ENCODE measurements at places on chromosomes 12 and 14. TPM values are rescaled to one million over a fixed set of nuclear protein-coding genes. Genes with fewer than 3 reads are reported as not detected.

GRCh38 chr14:38199739-38200138, 8.0 kb upstream of the SSTR1 start:
- no peaks in the 10 kb centered on the region for H3K4me1 ChIP-seq
- H3K4me3 ChIP-seq, result no peak overlapping the region
- H3K36me3 ChIP-seq, result no peaks in the 10 kb centered on the region

GRCh38 chr12:124354400-124354799, 59.5 kb downstream of the RFLNA start:
- H3K27me3 ChIP-seq, result no peaks in the 10 kb centered on the region
- peaks cover 79% of the 10 kb centered on the region for H3K36me3 ChIP-seq
- DNase-seq, result no peak
- H3K4me3 ChIP-seq, result no peak overlapping the region

PRORP gene
- 45.6 TPM for total RNA-seq

LRRK2 gene
- total RNA-seq, result 41.3 TPM

RNASE7 gene
- not detected for total RNA-seq

DNA sequence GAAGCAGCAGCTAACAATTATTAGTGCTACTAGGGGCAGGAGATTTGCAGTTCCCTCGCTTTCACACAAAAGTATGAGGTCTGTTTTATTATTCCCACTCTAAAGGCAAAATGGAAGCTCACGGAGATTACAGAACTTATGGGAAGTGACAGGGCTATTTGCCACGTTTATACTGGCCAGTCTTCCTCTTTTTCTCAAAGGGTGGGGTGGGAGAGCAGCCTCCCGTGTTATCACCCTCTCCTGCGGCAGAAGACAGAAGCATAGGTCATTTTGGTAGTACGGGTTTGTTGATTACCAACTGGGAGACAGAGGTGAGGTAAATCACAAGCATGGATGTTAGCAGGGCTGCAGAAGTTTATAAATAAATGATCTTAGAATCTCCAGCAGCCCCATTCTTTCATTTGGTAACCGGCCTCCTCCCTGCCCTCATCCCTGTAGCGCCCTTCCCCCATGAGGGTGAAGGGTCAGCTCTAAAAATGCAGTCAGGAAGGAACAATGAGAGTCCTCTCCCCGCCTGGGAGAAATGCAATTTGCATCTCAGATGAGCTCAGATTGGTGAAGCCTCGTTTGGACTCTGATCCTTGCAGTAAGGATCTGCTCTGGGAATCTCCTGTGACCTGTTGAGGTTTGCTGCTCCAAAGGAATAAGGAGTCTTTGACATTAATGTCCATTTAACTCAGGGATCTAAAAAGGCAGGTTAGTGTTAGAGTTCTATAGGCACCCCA, 44.7 kb upstream of the SINHCAF start:
- DNase-seq, result peak; percentile 1
- no peaks in the 10 kb centered on the region for H3K36me3 ChIP-seq
- H3K4me3 ChIP-seq, result no peak overlapping the region
- peaks cover 9% of the 10 kb centered on the region for H3K4me1 ChIP-seq
- no peak overlapping the region for H3K27ac ChIP-seq
- no peaks in the 10 kb centered on the region for H3K27me3 ChIP-seq

DNA sequence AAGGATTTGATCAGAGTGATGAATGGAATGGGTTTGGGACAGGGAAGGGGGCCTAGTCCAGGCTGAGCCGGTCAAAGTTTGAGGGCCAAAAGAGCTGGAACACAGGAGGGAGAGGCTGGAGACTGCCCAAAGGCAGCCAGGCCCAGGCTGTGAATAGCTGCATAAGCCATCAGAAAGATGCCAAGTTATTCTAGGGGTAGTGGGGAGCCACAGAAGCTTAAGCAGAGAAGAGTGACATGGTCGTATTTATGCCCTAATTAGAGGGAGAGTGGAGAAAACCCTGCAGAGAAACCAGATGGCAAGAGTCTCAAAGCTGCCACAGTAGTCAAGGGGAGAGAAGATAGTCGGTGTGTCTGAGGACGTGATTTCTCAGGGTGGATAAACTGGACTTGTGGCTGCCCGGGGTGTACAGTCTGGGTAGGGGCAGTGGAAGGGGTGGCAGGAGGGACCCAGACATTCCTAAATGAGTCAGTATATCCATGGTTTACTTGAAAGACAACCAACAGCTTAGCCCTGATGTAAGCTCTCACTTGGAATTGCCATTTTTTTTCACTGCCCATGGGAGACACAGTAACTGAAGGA, 99.2 kb downstream of the PRICKLE1 start:
- DNase-seq, result no peak
- no peaks in the 10 kb centered on the region for H3K27me3 ChIP-seq
- H3K4me1 ChIP-seq, result no peaks in the 10 kb centered on the region
- H3K27ac ChIP-seq, result no peak overlapping the region
- no peak overlapping the region for H3K4me3 ChIP-seq

GRCh38 chr14:106207316-106207715, 680.9 kb downstream of the TMEM121 start:
- H3K4me3 ChIP-seq, result no peak overlapping the region
- H3K27ac ChIP-seq, result no peak overlapping the region
- no peaks in the 10 kb centered on the region for H3K36me3 ChIP-seq
- no peaks in the 10 kb centered on the region for H3K4me1 ChIP-seq

PRPH gene
- 0.39 TPM for total RNA-seq

- H3K27me3 ChIP-seq, result no peaks in the 10 kb centered on the region
- H3K4me3 ChIP-seq, result no peak overlapping the region
- H3K27ac ChIP-seq, result no peak overlapping the region
- H3K36me3 ChIP-seq, result no peaks in the 10 kb centered on the region
- no peak for DNase-seq
These were observed 1.6 kb upstream of the RNF34 start for GRCh38 chr12:121398355-121398754.

DNA sequence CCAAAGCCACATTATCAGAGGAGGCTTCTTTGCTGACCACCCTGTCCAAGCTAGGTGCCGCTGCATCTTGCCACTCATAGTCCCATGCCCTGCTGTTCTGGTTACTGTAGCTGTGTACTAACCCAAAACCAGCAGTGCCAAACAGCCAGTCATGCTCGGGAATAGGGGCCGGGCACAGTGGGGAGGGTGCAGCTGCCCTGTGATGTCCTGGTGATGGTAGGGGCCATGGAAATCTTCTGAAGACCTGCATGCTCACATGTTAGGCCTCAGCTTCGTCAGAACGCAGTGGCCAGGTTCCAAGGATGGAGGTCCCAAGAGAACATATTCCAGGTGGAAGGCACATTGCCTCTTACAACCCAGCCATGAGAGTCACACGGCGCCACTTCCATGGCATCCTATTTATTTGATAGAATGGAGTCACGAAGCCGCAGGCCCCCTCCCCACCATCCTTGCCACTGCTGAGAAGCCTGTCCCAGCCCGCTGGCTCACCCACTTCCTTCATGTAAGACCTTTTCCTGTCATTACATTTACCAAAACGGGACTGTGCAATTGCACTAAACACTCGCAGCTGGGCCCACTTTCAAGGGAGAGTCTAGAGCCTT, 48.5 kb downstream of the FAM222A start:
- H3K27ac ChIP-seq, result peak overlapping the region; percentile 48
- H3K27me3 ChIP-seq, result no peaks in the 10 kb centered on the region
- H3K4me3 ChIP-seq, result no peak overlapping the region
- no peaks in the 10 kb centered on the region for H3K4me1 ChIP-seq
- no peaks in the 10 kb centered on the region for H3K36me3 ChIP-seq
- DNase-seq, result no peak

DNA sequence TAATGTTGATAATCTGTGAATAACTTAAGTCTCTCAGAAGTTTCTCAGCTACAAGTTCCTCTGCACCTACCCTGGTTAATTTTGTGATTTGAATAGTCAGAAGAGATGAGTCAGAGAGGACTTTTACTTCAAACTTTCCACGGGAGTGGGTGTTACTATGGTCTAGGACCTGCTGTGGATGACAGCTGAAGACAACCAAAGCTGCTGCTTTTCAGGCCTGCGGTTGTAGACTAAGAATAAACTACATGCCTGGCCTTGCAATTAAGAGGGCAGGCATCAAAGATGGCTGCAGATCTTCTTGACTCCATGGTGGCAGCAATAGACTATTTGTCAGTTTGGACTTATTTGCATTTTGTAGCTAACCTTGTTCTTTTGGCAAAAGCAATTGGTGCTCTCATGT, 227.1 kb upstream of the KRR1 start:
- no peaks in the 10 kb centered on the region for H3K27me3 ChIP-seq
- H3K4me3 ChIP-seq, result no peak overlapping the region
- no peaks in the 10 kb centered on the region for H3K36me3 ChIP-seq
- no peak for DNase-seq
- H3K27ac ChIP-seq, result no peak overlapping the region

- no peak overlapping the region for H3K27ac ChIP-seq
- peaks cover 99% of the 10 kb centered on the region for H3K36me3 ChIP-seq
- no peak overlapping the region for H3K4me3 ChIP-seq
- no peaks in the 10 kb centered on the region for H3K27me3 ChIP-seq
- peak; percentile 64 for DNase-seq
These were observed 20.7 kb downstream of the XRCC3 start for GRCh38 chr14:103694572-103695026.

DNA sequence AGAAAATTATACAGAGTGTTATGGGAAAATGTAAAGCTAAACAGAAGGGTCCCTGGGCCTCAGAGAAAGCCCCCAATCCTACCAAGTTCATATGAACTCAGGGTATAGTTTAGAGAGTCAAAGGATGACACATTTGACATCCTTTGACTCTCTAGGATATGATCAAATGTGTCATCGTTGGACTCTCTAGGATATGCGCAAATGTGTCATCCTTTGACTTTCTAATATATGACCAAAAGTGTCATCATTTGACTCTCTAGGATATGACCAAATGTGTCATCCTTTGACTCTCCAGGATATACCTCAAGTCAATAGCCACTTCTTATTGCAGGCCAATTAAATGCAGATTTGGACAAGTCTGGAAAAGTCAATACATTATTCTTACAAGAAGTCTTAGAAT, 204.8 kb upstream of the IGF1 start:
- H3K4me3 ChIP-seq, result no peak overlapping the region
- no peak for DNase-seq
- H3K27ac ChIP-seq, result no peak overlapping the region
- H3K36me3 ChIP-seq, result no peaks in the 10 kb centered on the region
- no peaks in the 10 kb centered on the region for H3K27me3 ChIP-seq

- H3K4me1 ChIP-seq, result peaks cover 12% of the 10 kb centered on the region
- no peak overlapping the region for H3K27ac ChIP-seq
- no peak overlapping the region for H3K4me3 ChIP-seq
- no peaks in the 10 kb centered on the region for H3K36me3 ChIP-seq
- no peaks in the 10 kb centered on the region for H3K27me3 ChIP-seq
These were observed 3.2 kb upstream of the CLEC4A start for GRCh38 chr12:8120072-8120713.

- no peak overlapping the region for H3K4me3 ChIP-seq
- H3K4me1 ChIP-seq, result no peaks in the 10 kb centered on the region
- no peaks in the 10 kb centered on the region for H3K36me3 ChIP-seq
- no peak overlapping the region for H3K27ac ChIP-seq
These were observed 194.2 kb downstream of the NTF3 start for GRCh38 chr12:5626151-5626550.

PWP1 gene
- total RNA-seq, result 24.6 TPM

GRCh38 chr12:102317155-102317554, 119.5 kb upstream of the PMCH start:
- no peaks in the 10 kb centered on the region for H3K27me3 ChIP-seq
- no peaks in the 10 kb centered on the region for H3K36me3 ChIP-seq
- no peak overlapping the region for H3K4me3 ChIP-seq
- H3K27ac ChIP-seq, result no peak overlapping the region
- DNase-seq, result no peak
- H3K4me1 ChIP-seq, result no peaks in the 10 kb centered on the region

- no peak overlapping the region for H3K27ac ChIP-seq
- peaks cover 4% of the 10 kb centered on the region for H3K27me3 ChIP-seq
- H3K4me1 ChIP-seq, result no peaks in the 10 kb centered on the region
- no peak overlapping the region for H3K4me3 ChIP-seq
- no peaks in the 10 kb centered on the region for H3K36me3 ChIP-seq
- DNase-seq, result no peak
These were observed 54.3 kb downstream of the PRMT8 start for GRCh38 chr12:3545121-3545796.

GPN3 gene
- total RNA-seq, result 29.9 TPM

DNA sequence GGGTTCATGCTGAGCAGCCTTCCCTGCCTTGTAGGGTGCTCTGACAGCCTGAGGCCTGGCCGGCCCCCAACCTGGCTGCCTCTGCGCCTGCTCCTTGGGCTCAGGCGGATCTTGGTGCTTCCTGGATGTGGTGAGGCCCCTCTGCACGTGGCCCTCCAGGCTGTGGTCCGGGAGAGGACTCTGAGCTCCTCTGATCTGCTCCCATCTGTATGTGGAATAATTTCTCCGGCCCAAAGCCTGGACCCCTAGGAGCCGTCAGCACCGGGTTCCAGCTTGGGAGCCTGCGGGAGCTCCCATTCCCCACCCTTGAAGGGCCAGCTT, 21.3 kb upstream of the EIF2B2 start:
- H3K36me3 ChIP-seq, result no peaks in the 10 kb centered on the region
- no peaks in the 10 kb centered on the region for H3K27me3 ChIP-seq
- no peak overlapping the region for H3K27ac ChIP-seq
- H3K4me3 ChIP-seq, result no peak overlapping the region
- DNase-seq, result no peak
- peaks cover 16% of the 10 kb centered on the region for H3K4me1 ChIP-seq

CLEC1B gene
- total RNA-seq, result 2.4 TPM

PZP gene
- 0.68 TPM for total RNA-seq

KCNMB4 gene
- total RNA-seq, result 1.1 TPM

GRCh38 chr14:105495990-105496830, 5.2 kb downstream of the TEDC1 start:
- peaks cover 12% of the 10 kb centered on the region for H3K4me1 ChIP-seq
- DNase-seq, result no peak
- H3K27ac ChIP-seq, result no peak overlapping the region
- H3K4me3 ChIP-seq, result no peak overlapping the region
- H3K27me3 ChIP-seq, result no peaks in the 10 kb centered on the region

DNA sequence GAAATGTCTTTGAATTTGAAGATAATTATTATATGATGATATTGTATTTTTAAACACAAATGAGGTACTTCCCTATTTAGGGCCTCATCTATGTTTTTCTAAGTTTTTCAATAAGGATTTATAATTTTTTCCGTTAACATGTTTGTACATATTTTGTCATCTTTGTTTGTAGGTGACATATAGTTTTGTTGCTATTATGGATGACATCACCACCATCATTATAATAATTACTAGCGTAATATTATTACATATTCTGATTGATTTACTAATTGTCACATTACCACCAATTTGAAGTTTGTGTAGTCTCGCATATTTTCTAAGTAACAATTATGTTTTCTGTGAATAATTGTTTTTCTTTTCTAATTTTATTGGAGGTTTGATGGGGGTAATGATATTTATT, 147.2 kb upstream of the DAAM1 start:
- no peaks in the 10 kb centered on the region for H3K4me1 ChIP-seq
- no peaks in the 10 kb centered on the region for H3K27me3 ChIP-seq
- no peak for DNase-seq
- no peak overlapping the region for H3K4me3 ChIP-seq
- no peak overlapping the region for H3K27ac ChIP-seq

- H3K4me1 ChIP-seq, result peaks cover 49% of the 10 kb centered on the region
- H3K27ac ChIP-seq, result no peak overlapping the region
- H3K36me3 ChIP-seq, result no peaks in the 10 kb centered on the region
- H3K4me3 ChIP-seq, result no peak overlapping the region
- DNase-seq, result no peak
These were observed 117.8 kb downstream of the DUSP6 start for GRCh38 chr12:89234324-89235114.

- H3K4me1 ChIP-seq, result peaks cover 6% of the 10 kb centered on the region
- no peaks in the 10 kb centered on the region for H3K27me3 ChIP-seq
- H3K4me3 ChIP-seq, result no peak overlapping the region
- no peak for DNase-seq
- H3K36me3 ChIP-seq, result no peaks in the 10 kb centered on the region
These were observed 45.1 kb downstream of the TRAF3 start for GRCh38 chr14:102822311-102822863.

Data from spleen (tissue), 13 donors.